ENCODE measurements at places on chromosomes 1 and 21. TPM values are rescaled to one million over a fixed set of nuclear protein-coding genes. Genes with fewer than 3 reads are reported as not detected.

DNA sequence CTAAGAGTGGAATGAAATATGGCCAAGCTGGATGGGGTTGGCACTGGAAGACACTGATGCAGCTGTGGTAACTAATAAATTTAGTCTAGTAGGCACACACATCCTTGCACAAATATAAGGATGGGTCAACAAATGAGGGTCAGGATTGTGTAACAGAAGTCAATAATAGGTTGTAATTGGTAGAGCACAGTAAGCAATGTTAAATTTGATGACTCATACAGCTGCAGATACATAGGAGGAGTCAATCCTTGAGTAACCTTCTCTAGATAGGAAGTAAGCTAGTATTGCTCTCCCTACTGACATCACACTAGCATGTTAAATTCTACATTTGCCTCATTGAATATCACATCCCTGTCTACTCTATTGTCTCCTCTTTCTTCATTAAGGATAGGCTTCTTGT is 332.1 kb downstream of the PTPRC start:
- DNase-seq, result no peak

DNA sequence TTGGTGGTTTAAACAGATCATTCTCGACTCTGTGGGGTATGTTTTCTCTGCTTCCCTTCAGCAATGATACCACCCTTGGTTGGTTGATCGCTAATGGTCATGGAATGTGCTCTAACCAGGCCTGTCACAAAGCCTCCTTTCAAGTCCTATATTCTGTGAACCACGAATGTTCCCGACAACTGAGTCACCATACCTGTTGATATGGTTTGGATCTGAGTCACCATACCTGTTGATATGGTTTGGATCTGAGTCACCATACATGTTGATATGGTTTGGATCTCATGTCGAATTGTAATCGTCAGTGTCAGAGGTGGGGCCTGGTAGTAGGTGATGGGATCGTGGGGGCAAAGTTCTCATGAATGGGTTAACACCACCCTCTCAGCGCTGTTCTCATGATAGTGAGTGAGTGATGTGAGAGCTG is 10.2 kb upstream of the CAMK2N1 start:
- DNase-seq, result no peak

FMO2 gene
- 1.1 TPM for polyA plus RNA-seq

DNA sequence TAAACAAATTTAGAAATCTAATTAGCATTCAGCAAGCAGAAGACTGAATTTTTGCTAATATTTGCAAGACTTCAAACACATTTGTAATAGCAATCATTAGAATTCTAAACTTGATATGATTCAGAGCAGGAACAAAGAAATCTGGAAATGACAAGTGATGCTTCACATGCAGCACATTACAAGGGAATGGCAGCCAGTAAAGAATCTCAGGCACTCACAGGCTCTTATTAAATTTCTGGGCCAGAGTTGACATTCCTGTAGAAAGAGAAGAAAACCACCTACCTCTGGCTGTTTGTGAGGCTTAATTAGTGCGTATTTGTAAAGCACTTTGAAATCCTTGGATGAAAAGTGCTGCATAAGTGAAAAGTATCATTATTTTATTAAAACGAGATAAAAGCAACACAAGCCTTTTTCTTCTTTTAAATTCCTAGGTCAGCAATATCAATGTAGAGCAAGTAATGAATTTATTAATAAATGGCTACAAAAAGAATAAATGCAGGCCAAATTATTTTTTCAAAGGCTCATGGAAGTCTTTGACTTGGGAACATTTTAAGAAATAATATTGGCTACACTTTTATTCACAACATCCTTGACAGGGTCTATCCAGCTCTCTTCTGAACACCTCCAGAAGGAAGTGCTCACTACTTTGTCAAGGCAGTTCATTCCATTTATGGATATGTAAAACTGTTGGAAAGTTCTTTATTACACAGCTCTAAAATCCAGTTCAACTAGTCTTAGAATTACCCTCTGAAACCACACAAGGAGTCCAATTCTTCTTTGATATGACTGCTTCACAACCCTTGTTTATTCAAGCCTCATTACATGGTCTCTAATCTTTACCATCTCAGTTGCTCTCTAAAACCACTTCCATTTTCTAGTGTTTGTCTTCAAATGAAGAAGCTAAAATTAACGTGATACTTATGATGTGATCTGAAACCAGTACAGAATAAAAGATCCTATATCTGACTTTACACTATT is 32.1 kb upstream of the SCYL3 start:
- DNase-seq, result no peak

DNA sequence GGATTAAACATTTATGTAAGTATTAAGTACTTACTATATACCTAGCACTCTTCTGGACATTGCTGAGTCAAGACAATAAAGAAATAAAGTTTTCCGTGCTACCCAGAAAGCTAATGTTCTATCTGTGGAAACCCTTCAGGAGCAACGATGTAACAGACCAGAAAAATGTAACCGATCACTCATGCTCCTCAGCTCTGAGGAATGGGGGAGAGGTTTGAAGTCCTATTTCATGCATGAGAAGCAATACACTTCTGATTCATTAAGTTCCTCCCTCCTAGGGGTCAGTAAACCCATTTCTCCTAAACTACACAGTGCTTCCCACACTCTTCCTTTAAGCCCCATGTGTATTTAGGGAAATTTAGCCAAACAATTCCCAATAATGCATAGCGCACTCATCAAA is 25.6 kb upstream of the KAZN start:
- no peak for DNase-seq

DNA sequence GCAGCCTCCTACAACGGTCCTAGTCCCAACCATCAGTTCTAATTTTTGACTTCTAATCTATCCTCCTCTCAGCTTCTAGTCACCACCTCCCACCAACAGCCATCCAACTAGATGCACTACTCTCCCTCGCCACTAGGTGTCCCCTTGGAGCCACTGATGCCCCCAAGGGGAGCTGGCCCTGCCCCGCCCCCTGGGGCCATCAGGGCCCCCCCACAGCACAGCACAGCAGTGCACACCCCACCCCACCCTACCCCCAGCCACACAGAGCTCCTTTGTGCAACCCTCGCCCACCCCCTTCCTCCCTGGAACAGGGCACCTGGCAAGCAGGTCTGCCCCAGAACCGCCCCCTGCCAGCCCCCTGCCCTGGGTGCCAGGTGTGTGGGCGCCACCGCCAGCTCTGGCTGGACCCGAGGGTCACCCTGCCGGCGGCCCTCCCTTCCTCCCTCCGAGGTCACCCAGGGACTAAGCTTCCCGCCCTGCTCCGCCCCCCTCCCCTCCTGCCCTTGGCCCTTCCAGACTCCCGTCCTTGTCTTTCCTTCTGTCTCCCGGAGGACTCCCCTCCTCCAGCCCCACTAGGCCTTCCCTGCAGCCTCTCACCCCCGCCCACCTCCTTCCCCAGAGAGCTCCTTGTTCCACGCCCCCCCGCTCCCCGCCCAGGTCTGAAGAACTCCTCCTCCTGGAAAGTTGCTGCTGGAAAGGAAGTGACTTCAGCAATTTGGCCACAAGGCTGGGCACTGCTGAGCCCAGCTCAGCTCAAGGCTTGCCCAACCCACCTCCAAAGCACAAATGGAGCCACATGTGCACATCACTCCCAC is 47.0 kb downstream of the AHDC1 start:
- peak; percentile 84 for DNase-seq
